ENCODE measurements at places on chromosomes 4 and X.
A peak's percentile ranks its signal among the peaks of the same experiment; 100 is the strongest.

DNA sequence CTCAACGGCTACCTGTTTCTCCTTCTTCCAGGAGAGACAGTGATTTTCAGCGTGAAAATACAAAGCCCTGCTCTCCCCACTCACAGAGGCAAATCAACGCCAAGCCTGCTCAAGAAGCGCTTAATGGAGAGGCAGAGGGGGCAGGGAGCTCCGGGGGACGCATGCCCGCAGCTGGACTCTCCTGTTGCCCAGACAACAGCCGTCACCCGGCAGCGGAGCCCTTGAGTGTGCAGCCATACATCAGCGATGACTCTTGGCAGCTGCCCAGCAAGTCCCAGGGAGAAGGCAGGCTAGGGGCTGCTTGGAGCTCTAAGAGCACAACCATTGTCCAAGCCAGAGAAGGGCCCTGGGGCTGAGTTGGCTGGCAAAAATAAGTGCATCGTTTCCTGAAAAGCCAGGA lies 71.0 kb upstream of the AFAP1 start:
- DNase-seq = peak; percentile 30

DNA sequence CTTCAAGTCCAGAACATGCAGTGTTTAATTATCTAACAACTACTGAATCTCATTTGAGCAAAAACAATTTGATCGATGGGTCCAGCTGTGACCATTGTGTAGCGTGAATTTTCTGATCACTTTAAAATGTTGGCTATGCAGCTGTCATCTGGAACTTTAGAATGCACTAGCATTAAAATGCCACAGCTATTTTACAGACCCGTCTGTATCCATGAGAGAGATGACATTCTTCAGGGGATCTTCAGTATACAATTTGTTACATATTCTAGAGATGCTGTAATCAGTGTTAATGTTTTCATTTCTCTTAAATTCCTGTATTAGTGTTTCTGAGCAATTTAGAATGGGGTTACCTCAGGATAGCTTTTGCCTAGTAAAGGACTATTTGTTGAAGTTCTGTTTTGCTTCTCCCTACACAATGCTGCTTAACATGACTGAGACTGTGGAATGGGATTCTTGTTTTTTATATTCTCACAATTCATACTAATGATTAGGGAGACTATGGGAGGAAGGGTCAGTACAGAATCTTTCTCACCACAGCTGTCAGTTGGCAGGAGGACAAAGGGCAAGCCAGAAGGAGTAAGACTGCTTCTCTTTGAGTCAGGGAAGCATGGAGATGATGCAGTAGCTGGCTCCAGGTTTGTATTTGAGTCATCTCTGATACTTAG lies 13.2 kb upstream of the CTSO start:
- DNase-seq = no peak

GRCh38 chr4:45215976-45216542 lies 489.7 kb upstream of the GNPDA2 start:
- DNase-seq = no peak

GRCh38 chr4:188160406-188160805 lies 21.2 kb downstream of the TRIML1 start:
- DNase-seq = no peak

GRCh38 chr4:39067451-39067850 lies 5.4 kb downstream of the KLHL5 start:
- no peak for DNase-seq

DNA sequence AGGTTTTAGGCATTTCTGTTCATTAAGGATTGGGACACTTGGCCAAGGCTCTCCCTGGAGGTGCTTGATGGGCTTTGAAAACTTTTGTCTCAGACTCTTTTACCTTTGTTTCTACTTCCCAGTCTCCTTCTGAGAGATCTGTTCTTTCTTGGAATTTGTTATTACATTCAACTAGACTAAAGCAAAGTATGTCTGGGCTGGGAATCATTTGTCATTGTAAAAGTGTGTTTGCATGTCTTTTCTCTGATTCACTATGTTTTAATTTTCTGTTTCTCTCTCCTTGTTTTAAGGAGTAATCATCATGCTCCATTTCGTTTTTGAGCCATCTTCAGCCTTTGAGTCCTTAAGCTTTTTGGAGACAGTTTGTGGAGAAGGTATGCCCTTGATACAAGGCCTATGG lies 12.2 kb upstream of the PGRMC2 start:
- DNase-seq = no peak

Measured in SHP77 treated with DMSO at 0.1 percent for 48 hours (cell line).